Astrocyte of the hippocampus (primary cell): ENCODE measurements at places on chromosomes 11 and 22.

- DNase-seq, result no peak
Measured at GRCh38 chr11:133383689-133384088, 148.6 kb downstream of the OPCML start.

GRCh38 chr11:73216465-73216864 lies 1.6 kb upstream of the P2RY2 start:
- no peak for DNase-seq

DNA sequence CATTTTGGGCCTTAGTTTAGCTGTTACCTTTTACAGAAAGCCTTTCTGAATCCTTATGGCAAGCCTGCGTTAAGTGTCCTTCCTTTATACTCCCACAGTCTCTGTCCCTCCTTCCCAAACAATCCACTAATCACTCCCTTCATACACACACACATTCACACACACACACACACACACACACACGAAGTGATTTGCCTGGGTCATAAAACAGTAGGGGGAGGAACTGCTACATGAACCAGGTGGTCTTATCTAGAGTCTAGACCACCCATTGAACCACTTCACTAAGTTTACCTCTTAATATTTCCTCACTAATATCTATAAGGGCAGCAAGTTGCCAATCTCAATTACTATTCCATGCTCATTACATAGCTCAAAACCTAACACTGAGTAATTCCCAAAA lies 196.7 kb upstream of the GUCY1A2 start:
- DNase-seq, result no peak

DNA sequence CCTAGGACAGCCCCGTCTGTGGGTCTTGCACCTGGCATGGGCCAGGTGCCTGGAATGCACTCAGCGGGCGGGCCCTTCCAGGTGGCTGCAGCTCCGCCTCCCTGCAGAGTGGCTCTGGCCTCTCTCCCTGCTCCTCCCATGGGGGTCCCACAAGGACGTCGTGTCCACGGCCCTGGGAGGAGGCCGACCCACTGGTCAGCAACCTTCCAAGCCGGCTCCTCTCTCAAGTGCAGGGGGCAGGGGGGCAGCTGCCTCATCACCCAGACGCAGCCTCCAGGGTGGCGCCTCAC lies 41.9 kb downstream of the CERK start:
- DNase-seq, result no peak

DNA sequence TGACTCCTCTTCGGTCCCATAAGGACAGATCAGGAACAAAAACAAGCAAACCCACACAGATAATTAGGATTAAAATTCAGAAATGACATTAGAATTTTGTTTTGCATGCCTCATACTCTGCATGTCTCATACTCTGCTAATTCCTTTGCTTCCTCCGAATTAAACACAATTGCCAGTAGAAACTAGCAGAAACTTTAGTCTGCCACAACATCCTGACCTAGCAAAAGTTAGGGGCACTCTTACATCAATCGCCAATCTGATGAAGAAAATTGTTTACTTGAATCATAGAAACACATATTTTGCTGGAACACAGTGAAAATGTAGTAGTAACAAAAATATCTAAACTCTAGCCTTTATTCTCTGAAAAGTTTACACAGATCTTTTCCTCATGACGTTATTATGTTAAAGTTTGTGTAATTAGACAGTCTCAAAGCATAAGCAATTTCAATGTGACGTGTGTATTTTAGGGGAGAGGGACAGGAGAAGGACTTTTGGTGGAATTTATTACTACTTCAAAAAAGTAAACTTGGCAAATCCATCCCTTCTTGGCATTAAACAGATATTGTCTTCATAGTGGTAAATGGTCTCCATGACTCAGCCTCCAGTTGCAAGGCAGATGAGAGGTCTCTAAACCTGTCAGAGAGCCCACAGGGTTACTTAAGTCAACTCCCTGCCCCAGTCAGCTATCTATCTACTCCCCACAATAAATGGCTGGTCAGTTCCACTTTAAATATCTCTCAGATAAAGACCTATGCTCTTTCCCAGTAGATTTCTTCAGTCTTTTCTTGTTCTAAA lies 249.8 kb upstream of the UBASH3B start:
- no peak for DNase-seq

DNA sequence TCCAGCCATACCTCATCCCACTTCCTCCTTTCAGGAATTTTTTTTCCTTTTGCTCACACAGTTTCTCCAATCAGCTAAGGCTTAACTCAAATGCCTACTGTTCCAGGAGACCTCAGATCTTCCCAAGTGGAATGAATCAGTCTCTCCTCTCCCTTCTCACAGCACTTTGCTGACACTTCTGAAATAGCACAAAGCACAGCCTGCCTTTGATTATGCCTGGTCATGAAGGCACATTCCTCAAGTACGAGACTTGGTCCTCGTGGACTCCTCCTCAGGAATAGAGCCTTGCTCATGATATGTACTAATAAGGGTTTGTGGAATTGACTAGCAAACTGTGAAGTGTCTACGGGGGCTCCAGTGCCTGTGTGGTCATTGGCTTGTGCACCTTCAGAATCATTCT lies 176.7 kb upstream of the TENM4 start:
- DNase-seq, result peak; percentile 32

- peak; percentile 88 for DNase-seq
Measured at GRCh38 chr22:36365020-36365411, 22.8 kb downstream of the MYH9 start.
